ENCODE measurements at places on chromosomes 11 and 22.

GRCh38 chr11:64789331-64790204 lies 11.2 kb upstream of the SF1 start:
- no peak for DNase-seq

DNA sequence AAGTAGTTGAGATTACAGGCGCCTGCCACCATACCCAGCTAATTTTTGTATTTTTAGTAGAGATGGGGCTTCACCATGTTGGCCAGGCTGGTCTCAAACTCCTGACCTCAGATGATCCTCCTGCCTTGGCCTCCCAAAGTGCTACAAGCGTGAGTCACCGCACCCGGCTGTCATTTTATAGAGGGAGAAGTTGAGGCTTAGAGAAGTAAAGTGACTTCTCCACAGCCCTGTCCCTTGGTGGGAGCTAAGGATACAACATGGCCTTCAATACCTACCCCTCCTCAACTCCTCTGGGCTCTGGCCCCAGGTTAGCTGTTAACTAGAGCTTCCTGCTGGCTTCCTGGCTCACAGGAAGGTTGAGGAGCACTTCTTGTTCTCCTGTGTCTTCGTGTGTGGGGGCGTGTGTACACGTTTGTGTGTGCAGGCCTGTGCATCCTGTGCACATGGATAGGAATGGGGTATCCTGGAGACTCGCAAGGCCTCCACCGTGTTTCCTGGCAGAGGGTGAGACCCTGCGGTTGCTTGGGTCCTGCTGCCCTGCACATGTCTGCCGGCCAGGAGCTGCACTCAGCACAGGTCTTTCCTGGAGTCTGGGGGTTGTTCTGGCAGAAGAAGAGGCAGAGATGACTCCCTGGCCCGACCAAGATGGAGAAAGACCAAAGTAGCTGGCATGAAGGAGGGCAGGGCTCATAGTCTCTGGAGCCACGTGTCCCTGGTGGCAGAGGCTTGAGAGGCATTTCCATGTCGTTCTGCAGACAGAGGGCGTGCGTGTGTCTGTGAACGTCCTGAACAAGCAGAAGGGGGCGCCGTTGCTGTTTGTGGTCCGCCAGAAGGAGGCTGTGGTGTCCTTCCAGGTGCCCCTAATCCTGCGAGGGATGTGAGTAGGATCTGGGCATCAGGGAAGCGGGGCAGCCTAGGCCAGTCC lies 2.4 kb downstream of the SIDT2 start:
- peak; percentile 42 for DNase-seq

DNA sequence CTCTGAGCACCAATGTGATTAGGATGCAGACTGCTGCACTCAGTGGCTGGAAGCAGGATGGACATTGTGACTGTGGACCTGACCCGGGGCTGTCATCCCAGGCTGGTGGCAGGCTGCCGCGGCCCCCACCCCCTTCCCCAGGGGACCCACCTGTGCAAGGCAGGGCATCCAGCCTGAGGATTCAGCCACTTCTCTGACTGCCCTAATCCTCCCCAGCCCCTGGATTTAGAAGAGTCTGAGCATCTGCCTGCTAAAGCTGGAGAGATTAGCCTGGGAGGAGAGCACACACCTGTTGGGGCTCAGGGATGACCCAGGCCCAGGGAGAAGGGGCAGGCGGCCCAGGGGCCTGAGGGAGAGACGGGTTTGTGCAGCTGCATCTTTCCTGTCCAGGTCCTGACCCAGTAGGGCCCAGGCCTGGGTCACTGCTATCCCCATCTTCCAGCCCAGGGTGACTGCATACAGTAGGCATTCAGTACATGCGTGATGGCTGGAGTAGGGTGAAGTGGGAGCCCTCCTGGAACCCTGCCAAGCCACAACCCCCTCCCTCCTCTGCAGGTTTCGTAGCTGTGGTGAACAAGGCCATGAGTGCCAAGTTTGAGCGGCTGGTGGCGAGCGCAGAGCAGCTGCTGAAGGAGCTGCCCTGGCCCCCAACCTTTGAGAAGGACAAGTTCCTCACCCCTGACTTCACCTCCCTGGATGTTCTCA lies 12.1 kb downstream of the DPP3 start:
- no peak for DNase-seq

DNA sequence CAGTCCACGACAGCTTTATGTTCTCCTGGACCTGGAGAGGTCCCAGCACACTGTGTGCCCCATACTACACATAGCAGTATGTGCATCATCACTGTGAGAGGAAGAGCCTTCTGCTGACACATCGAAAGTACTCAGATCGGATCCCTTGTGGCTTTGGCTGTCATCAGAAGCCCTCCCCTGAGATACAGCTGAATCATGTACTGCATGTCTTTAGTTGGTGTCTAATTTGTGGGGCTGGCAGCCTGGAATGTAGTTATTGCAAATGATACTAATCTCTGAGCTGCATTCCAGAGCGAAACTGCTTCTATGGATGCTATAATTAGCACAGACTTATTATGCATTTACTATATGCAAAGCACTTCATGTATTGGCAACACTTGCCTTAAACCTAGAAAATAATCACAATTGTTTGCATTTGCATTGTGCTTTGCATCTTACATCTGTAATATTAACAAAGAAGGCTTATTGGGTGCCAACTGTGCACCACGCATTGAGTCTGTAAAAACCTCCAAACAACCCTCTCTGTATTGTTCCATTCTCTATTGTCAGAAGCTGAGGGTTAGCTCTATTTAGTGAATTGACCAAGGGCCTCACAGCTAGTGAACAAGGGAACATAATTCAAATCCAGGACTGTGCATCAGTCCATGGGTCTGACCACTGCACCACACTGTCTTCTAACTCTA lies 89.2 kb upstream of the CRTAM start:
- DNase-seq: peak; percentile 9

DNA sequence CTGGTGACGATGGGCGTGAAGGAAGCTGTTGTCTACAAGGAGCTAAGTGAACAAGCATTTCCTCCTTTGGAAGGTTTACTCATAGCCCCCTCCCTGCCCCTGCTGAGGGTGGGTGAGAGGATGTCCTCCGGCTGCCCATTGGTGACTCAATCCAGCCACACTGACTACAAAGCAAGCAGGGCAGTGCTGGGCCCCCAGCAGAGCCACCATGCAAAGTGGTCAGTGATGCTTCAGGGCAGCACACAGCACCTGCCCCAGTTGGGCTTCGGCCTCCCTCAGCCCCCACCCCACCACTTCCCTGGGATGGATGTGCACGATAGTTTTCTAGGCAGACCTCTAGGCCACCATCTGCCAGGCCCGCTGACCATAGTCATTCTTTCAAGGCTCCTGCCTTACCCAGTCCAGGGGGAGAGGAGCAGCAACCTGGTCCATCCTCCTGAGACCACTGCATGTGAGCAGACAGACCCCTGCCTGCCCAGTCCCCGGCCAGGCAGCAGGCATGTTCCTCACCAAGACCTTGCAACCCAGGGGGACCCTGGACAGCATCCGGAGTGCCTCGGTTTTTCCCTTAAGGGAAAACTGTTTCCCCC lies 125.1 kb downstream of the BCR start:
- no peak for DNase-seq

- DNase-seq: no peak
Observed at GRCh38 chr22:43315687-43316217, 27.4 kb downstream of the SCUBE1 start.

DNA sequence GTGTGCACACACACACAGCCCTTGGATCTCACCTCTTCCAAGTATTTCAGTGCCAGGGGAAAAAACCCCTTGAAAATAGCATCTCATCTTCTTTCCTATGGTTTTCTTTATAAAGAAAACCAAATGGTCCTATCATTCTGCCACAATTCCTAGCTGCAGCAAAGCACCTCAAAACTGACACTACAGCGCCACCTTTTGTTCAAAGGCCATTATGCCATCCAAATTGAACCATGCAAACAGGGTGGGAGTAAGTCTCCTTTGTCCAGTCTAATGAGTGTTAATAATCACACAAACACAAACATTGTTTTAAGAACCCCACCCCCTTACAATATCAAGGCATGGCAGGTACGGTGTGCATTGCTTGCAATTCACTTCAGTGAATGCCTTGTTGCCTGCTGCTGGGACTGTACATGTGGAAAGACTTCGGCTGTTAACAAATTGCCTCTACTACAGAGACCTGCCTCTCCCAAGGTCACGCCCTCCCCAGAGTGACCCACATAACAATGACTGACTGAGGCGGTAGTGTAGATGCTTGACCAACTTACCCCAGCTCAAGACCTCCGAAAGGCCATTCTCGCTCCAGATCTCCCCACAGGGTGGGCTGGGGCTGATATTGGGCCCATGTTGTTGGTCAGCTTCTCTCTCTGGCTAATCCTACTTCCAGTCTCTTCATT lies 31.7 kb downstream of the FAM181B start:
- DNase-seq: no peak

GRCh38 chr11:27694992-27695391 lies 5.3 kb downstream of the BDNF start:
- DNase-seq: no peak

GRCh38 chr11:126101251-126101929 lies 38.7 kb upstream of the CDON start:
- DNase-seq: no peak

GRCh38 chr11:75004215-75004614 lies 15.5 kb downstream of the NEU3 start:
- no peak for DNase-seq

GRCh38 chr22:45237065-45237990 lies 3.4 kb downstream of the KIAA0930 start:
- no peak for DNase-seq

DNA sequence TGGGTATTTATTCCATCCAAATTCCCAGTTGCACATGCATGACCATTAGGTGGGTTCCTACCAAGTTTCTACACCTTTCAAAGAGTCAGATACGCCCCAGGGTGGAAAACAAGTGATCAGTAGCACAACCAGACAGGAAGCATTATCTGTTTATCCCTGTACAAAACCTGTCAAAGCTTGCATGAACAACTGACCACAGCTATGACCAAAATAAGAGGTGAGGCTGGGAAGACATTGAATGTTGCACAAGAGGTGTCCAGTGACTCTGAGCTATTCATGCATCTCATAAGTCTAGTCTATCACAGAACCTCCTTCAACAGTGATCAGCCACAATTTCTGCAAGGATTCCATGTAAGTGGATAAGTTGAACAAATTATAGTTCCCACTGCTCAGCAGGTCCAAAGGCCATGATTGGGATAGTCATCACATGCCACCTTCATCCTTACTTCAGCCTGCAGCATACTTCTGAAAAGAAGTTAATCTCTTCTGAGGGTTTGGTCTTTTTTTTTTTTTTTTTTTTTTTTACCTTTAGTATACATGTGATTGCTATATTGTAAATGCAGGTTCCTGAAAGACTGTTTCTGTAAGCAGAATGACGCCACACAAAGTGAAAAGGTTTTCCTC lies 28.0 kb upstream of the TMEM45B start:
- DNase-seq: no peak
